ENCODE measurements at places on chromosomes 5 and 9.

- DNase-seq = no peak
Observed at GRCh38 chr5:120808606-120809005, 344.5 kb downstream of the PRR16 start.

DNA sequence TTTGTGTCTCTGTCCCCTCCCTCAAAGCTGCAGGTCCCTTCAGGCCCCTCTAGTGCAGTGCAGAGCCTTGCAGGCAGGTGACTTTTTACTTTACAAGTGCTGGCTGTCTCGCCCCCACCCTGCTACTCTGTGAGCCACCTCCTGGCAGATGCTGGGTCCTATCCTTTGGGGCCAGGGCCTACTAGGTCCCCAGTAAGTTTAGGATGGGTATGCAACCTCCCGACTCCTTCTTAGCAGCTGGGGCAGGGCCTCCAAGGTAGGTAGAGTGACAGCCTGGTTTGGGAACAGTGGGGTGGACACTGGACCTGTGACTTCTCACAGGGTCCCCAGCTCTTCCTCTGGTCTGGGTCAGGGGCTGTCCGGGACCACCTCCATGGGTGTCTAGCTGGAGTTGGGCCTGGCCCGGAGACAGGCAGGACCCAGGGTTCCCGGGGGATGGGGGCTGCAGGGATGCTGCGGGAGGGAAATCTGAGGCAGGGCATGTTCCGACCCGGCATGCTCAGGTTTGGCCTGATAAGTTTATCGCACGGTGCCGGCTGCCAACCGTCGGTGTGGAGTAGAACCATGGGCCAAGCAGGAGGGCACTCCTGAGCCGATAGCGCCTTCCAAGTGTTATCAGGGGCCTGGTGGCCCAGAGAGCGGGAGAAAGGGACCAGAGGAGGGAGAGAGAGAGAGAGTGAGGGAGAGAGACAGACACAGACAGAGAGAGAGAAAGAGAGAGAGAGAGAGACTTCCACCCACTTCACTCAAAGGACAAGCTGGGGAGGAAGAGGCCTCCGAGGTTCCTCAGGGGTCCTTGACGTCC is 20.5 kb downstream of the GFI1B start:
- no peak for DNase-seq

- DNase-seq = peak; percentile 68
Observed at GRCh38 chr5:16866795-16867576, 69.1 kb downstream of the MYO10 start.

DNA sequence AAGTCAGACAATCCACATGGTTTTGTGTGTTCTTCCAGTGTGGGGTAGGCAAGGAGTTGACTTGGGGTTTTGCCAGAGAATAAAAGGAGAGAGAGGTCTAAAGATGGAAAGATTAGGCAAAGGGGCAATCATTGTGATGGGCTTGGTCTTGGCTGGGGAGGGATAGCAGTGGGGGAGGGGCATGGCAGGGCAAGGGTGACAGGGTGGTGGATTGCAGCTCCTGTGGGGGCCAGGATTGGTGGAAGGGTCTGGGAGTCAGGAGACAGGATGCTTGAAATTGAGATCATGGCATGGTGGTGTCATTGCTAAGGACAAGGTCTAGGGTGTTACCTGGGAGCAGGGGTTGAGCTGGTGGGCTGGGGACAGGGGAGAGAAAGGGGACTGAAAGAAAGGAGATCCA is 57.6 kb downstream of the ZNF618 start:
- no peak for DNase-seq

GRCh38 chr5:88665750-88666215 is 217.2 kb downstream of the MEF2C start:
- peak; percentile 66 for DNase-seq

- DNase-seq = no peak
Observed at GRCh38 chr5:132011622-132012343, at the start of gene ACSL6. Gene ACSL6 (minus strand): TSS chr5:132011658. CDS start chr5:132011553, 105 bp downstream.

DNA sequence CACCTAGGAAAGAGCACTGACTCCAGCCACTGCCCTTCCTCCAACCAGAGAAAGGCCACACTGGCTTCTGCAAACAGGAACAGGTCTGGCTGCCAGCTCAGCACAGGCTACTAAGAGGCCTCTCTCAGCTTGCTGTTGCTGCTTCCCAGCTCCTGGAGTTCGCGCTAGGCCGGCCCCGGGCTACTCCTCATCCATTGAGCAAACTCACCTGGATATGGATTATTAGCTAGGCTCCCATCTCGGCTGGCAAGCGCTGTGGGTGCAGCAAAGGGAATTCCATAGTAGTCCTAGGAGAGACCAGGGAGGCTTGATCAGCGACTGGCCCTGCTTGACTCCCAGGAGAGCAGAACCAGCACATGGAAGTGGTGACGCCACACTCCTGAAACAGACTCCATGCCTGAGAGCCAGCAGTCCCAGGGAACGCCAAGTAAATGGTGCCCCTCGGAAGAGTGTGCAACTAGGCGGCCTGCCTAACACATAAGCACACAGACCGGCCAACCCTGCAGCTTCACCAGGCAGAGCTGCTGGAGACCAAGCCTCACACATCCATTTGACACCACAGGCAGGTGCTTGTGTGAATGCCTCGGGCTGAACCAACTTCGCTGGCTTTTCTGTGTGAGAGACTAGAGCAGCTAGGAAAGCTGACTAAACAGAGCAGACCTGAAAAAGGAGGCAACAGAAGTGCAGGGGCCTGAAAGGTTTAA is 107.2 kb downstream of the UBE2R2 start:
- DNase-seq = no peak

- DNase-seq = no peak
Observed at GRCh38 chr9:116325924-116326323, 172.3 kb downstream of the PAPPA start.

DNA sequence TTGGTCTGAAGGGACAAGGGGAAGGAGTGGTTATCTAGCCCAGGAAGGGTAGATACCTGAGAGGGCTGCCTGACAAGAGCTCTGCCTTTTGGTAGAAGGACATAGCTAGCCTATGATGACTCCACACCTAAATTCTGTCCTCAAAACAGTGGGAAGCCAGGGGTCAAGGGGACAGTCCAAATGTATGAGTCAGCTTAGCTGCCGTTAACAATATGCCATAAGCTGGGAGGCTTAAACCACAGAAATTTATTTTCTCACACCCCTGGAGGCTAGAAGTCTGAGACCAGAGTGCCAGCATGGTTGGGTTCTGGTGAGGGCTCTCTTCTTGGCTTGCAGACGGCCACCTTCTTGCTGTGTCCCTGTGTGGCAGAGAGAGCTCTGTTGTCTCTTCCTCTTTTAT is 306.4 kb downstream of the NTRK2 start:
- DNase-seq = no peak

DNA sequence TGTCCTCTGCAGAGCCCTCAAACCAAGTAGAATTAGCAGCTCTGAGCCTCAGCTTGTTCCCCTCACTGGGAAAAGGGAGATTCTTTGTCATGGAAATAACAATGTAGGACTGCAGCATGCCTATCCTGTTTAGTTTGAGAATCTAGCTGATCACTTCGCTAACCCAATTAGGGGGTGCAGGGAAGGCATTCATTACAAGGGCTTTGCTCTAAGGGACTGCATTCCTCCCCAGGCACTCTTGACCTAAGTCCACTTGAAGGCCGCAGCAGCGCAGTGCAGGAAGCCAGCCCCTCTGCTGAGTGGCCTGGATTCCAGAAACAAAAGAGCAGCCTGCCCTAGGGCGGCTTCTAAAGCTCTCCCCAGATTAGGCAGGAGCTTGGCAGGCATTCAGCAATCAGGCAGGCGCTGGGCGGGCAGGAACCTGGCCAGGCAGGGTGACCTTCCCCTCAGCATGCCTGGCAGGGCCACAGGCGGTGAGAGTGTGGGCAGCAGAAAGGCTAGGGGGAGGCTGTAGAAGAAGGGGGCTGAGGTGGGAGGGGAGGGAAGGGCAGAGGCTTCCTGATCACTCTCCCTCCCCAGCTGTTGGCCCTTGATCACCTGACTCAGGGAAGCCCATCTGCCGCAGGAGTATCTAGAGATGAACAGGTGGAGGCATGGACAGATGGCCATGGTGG is 24.8 kb downstream of the CCNJL start:
- DNase-seq = peak; percentile 99

- DNase-seq = no peak
Observed at GRCh38 chr9:36441966-36442365, 41.9 kb upstream of the RNF38 start.

- no peak for DNase-seq
Observed at GRCh38 chr9:92737611-92738299, 26.9 kb downstream of the BICD2 start.

- no peak for DNase-seq
Observed at GRCh38 chr5:171604195-171604594, 181.4 kb upstream of the SMIM23 start.

GRCh38 chr9:96343515-96344360 is 39.8 kb downstream of the SLC35D2 start:
- DNase-seq = no peak

- no peak for DNase-seq
Observed at GRCh38 chr5:111122398-111122797, 30.2 kb downstream of the WDR36 start.

Measured in ELF-1 (cell line).